ENCODE measurements at places on chromosomes 7 and 10.

GRCh38 chr10:123496996-123497660, 169.0 kb upstream of the GPR26 start:
- no peak for DNase-seq

DNA sequence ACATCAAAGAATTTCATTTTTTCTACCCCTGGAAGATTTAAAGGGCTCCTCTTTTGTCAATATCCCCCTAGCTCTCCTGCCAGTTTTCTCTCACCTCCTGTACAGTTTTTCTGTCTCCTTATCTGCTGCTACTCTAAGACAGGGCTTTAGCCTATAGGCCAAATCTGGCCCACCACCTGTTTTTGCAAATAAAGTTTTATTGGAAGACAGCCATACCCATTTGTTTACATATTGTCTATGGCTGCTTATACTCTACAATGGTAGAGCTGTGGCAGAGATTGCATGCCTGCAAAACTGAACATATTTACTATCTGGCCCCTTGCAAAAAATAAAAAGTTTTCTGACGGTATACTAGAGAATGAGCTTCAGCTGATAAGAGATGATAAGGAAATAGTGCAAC, 37.4 kb upstream of the GARS1 start:
- DNase-seq = no peak

- DNase-seq = no peak
These were observed 18.2 kb downstream of the CCDC6 start for GRCh38 chr10:59887972-59888640.

DNA sequence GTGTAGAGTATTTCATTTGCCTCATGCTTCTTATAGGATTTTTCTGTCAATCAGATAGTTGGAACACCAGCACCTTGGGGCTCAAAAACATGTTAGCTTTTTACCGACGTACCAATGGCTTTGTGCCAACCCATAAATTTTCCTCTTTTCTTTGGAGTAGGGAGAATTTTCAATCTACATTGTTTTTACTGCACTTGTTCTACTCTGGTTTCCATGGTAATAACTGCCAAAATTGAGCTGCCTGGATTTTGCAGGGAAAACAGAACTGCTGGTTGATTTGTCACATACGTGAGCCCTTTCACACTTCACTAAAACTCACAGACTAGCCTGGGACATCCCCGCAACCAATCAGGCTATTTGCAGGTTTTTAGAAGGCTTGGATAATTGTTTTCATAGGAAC, 189.7 kb downstream of the ARHGAP21 start:
- no peak for DNase-seq

GRCh38 chr10:79047875-79048638, 20.7 kb upstream of the ZMIZ1 start:
- DNase-seq = peak; percentile 78

All from BE2C (cell line).